ENCODE measurements at places on chromosomes 12 and 14.

DNA sequence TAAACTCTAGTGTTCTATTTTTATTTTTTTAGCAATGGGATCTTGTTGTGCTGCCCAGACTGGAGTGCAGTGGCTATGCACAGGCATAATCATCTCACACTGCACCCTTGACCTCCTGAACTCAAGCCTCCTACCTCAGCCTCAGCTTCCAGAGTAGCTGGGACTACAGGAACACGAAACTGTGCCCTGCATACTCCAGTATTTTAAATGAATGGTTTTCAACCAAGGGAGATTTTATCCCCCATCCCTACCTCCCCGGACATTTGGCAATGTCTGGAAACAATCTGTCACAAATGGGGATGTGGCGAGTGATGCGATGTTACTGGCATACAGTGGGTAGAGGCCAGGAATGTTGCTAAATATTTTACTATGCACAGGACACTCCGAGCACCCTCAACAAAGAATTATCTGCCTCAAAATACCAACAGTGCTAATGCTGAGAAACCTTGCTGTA, 2.1 kb downstream of the CBX5 start:
- no peak for DNase-seq

DNA sequence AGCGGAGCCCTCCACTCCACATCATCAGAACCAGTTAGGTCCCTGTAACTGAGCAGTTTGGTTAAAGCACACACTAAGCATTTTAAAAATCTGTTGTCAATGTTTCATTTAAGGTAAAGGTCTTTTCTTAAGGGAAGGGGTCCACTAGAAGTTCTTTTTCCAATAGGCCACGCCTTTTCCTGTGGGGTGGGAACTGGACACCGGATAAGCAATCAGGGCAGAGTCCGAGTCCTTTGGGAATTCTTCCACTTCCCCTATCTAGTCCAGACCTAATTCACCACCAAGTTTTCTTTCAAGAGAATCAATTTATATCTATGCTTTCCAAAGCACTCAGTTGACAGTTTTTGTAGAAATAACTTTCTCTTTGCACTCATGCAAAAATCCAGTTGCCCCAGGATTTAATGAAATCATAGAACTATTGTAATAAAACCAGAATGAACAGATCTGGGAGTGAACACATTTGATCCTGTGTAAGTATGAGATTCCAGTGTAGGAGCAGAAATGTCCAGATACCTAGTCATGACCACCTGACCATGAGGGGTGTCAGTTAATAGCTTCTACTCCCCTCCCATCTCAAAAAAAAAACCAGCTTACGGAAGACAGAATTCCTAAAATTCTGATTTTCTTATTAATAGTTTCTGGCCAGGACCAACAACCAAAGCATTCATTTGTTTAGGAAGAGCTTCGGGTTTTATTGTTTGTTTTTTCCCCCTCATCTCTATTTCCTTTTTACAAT, 11.7 kb downstream of the VPS37B start:
- no peak for DNase-seq

- no peak for DNase-seq
Measured at GRCh38 chr14:75859746-75860145, 122.0 kb downstream of the TGFB3 start.

- no peak for DNase-seq
Measured at GRCh38 chr14:75826599-75826998, 155.2 kb downstream of the TGFB3 start.

DNA sequence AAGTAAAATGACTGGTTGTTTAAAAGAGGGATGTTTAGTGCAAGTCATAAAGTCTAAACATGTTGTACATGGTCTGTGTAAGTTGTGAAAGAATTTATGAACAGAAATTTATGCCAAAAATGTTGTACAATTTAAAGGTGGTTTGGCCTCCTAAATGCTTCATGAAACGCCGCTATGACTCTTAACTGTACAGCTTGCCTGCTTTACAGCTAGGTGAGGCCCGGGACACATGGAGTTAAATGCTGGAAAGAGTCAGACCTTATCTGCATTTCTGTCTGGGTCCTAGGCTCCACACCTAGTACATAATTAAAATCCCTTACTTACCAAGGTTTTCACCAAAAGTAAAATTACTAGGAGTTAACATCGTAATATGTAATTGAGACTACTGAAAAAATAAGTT, 28.4 kb upstream of the B4GALNT1 start:
- no peak for DNase-seq

DNA sequence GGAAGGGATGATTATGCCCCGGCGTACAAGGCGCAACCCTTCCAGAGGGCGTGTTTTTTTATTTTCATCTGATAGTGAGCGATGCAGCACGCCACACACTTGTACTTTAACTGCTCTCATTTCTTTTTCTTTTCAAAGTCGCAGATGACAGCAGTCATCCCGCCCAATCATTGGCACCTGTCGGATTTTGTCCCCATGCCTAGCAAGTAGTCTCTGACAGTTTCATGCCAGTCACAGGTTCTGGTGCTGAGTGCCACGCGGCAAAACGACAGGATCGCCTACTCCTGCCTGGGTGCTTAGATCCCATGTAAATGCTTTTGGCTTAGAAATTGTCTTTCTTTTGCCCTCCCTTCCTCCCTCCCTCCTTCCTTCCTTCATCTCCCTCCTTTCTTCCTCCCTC, 117.7 kb downstream of the GLT1D1 start:
- no peak for DNase-seq

- no peak for DNase-seq
Measured at GRCh38 chr12:30836656-30837445, 82.1 kb upstream of the CAPRIN2 start.

- DNase-seq = no peak
Measured at GRCh38 chr12:106032623-106032925, 106.2 kb downstream of the NUAK1 start.

- DNase-seq = no peak
Measured at GRCh38 chr12:20508359-20508758, 140.0 kb downstream of the PDE3A start.

- no peak for DNase-seq
Measured at GRCh38 chr12:57156701-57157403, 9.4 kb upstream of the LRP1-AS start.

DNA sequence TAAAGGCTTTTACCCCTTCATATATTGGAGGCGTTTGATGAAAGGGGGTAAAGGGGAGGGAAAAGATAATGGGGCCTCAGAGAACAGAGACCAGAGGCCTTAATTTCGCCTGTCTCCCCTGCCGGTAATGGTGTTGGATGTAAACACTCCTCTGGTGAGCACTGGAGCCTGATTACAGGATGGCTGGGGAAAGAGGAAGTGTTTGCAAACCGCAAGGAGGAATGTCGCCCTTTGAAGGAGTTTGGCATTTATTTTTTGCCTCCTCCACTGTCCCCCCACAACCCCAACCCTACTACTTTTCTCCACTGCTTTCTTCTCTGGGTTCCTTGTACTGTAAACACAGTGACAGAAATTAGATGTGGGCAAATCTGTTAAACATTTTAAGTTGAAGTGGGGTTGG, 211.9 kb upstream of the TBX3 start:
- no peak for DNase-seq

DNA sequence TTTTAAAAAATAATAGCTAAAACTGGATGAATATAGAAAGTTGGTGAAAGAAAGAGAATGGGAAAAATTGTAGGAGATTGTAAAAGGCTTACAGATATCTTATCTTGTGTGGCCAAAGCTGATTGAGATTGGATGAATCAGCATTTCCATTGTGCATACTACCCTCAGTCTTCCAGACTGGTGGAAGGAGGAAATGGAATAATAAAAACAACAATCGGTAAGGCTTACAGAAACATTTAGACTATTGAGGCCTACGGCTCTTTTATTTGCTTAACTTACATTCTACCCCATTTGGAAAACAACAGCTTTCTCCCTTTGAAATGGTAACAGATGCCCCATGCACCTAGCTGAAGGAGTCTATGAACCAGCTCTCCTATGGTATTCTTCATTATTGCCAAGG, 129.8 kb downstream of the PTPRB start:
- DNase-seq = no peak

DNA sequence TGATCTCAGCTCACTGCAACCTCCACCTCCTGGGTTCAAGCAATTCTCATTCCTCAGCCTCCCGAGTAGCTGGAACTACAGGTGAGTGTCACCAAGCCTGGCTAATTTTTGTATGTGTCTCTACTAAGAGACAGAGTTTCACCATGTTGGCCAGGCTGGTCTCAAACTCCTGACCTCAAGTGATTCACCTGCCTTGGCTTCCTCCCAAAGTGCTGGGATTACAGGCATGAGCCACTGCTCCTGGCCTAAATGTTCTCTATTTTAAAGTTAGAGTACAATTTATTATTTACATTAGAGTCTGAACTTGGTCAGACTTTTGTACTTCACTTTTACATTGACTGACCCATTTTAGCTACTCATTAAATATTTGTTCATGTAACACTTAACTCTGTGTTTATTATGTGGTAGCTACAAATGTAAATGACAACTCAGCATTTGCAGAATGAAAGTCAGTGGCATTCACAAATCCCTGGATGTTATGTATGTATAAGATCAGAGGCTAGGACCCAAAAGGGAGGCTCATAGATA, 409.6 kb downstream of the APAF1 start:
- DNase-seq = no peak

DNA sequence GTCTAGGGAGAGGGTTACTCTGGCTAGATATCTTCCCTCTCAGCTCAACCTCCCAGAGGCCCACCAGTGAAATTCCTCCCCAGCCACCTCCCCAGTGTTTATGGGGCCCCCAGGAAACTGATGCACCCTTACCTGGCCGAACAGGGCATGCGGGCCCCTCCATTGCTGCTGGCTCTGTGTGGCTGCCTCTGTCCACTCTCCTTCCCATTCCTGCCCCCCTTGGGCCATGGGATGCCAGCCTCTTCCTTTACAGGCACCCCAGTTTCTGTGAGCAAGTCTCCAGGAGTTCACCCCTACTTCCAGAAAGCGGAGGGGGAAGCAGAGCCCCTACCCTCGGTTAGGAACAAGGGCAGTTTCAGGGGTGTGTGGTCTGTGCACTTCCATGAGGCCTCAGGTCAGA, 19.4 kb upstream of the ZDHHC22 start:
- DNase-seq = no peak

- DNase-seq = no peak
Measured at GRCh38 chr12:131217024-131217586, 263.4 kb downstream of the ADGRD1 start.

GRCh38 chr12:5456906-5457305, 25.0 kb downstream of the NTF3 start:
- DNase-seq = no peak

DNA sequence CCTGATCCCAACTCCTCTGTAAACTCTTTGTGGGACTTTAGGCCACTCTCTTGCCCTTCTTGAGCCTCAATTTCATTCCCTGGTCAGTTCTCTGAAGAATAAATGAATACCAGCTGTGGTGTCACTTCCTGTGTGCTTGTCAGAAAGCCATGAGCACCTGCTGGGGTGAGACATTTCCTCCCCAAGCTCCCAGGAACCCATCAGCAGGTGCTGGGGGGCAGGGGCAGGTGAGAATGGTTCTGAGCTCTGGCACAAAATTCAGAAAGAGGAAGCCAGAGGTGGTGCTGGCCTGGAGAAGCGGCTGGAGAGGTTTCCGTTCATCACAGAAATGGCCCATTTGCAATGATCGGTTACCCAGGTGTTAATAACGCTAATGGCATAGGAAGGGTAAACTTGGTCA, 14.9 kb downstream of the LHX5 start:
- DNase-seq = no peak

GRCh38 chr14:100529561-100530031, 57.6 kb downstream of the BEGAIN start:
- DNase-seq = no peak

DNA sequence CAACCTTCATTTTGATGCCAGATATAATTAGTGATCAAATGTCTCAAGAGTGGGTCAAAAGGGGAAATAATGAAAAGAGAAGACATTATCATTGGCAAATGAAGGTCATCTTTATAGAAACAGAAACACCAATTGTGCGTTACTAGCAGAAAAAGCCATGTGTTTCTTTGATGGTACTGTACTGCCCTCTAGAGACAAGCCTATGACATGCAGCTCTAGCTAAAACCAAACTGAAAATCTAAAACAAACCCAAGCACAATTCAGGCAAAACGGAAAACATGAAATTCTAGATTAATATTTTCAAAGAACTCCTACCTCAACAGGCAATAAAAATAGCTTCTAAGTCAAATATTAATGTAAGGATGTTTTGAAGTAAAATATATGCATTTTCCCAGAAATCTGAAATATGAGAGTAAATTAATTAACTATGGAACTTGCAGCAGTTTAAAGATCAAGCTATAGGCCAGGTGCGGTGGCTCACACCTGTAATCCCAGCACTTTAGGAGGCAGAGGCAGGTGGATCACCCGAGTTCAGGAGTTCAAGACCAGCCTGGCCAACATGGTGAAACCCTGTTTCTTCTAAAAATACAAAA, 115.4 kb downstream of the KLHL28 start:
- no peak for DNase-seq

- no peak for DNase-seq
Measured at GRCh38 chr12:42761601-42762350, 172.2 kb upstream of the PRICKLE1 start.

DNA sequence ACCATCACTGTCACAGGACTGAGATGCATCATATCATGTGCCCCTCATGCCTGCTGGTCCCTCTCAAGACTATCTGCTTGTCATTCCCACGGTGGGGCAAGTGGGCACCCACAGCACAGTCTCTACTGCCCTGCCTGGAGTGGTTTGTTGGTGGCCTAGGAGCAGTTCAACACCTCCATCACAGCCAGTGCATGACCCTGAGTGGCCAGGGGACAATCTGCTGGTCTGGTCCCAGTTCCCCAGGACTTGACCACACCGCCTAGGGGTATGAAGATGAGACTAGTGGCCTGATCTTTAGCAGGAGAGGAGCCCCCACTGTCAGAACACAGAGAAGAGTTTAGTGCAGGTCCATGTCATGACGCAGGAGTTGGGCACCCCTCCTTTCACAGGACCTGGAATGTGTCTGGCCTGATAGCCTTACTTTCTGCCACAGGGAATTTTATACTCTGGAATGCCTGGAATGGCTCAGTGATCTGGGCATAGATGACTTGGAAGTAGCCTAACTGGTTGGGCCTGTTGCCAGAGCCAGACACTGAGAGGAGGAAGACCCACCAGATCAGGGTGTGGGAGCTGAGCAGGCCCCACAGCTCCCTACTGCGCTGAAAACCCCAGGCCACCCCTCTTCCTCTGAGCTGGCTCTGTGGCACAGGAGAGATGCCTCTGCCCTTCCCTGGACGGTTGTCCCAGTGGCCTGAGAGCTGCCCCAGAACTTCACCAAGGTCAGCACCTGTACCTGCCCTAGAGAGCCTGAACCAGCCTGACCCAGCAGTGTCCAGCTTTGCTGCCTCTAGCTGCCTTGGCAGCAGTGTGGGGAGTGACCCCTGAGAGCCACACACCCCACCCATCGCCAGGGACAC, 83.3 kb downstream of the PUS7L start:
- DNase-seq = no peak

All from activated T-helper 1 cell treated with Interleukin-2 at 50 U/mL for 16 hours (primary cell).